ENCODE measurements at places on chromosomes 13 and 19.

- DNase-seq, result no peak
These were observed 256 bp downstream of the MICOS13 start for GRCh38 chr19:5680084-5680436.

DNA sequence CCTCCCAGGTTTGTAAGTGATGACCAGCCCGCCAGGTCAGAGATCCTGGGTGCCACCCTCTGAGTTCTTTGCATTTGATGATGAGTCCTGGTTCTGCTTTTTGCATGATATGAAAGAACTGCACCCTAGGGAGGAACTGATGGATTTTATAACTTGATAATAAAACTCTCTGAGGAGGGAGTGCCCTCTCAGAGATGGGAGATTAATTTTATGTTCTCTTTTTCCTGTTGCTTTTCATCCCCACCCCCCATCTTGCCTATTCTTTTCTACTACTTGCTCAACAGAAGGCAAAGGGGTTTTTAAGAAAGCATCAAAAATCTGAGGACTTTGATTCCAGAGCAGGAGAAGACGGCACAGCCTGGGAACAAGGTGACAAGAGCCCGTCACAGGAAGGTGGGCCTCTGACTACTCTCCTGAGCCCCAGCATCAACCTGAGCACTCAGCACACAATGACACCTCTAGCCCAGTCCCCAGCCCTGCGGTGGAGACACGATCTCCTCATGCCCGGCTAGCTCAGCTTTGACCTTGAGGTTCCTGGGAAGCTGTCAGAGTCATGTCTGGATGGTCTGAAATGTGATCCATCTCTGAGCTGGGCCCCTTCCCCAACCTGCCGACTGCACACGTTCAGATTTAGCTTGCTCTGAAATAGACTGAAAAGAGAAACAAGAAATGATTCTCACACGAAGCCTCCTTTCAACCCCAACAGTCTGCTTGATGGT is 69.1 kb downstream of the SIAH3 start:
- no peak for DNase-seq

DNA sequence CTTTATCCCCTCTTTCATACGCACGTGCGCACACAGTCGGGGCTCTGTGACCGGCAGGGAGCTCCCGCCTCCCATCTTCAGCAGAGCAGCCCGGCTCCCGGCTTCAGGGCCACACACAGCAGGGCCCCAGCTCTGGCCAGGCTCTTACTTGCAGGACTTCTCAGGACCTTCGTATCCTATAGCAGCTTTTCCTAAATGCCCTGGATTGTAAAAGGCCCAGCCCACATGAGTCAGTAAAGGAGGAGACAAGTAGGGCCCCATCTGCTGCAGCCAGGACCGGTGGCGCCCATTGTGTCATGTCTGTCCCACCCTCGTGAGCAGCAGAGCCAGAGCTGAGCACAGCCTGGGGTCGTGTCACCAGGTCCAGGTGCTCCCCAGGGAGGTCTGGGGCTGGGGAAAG is 107.6 kb upstream of the VSTM2B start:
- no peak for DNase-seq

- peak; percentile 26 for DNase-seq
These were observed 1.1 kb downstream of the FOXO1 start for GRCh38 chr13:40665126-40666044.

DNA sequence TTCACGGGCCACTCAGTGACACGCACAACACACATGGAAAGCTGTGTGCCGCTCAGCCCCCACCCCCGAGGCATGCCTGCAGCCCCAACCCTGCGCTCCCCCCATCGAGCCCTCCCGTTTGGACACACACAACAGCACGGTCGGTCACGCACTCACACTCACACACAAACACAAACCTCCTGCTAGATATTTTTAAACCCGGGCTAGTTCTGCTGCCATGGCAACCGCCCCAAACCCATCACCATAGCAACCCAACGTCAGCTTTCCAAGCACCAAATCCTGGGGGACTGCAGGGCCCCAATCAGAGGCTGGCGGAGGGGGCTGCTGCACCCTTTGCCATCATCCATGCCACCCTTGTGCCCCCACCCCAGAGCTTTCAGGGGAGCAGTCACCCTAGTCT is 2.5 kb upstream of the NOVA2 start:
- peak; percentile 79 for DNase-seq

- DNase-seq, result no peak
These were observed 17.5 kb upstream of the PROZ start for GRCh38 chr13:113140677-113141600.

DNA sequence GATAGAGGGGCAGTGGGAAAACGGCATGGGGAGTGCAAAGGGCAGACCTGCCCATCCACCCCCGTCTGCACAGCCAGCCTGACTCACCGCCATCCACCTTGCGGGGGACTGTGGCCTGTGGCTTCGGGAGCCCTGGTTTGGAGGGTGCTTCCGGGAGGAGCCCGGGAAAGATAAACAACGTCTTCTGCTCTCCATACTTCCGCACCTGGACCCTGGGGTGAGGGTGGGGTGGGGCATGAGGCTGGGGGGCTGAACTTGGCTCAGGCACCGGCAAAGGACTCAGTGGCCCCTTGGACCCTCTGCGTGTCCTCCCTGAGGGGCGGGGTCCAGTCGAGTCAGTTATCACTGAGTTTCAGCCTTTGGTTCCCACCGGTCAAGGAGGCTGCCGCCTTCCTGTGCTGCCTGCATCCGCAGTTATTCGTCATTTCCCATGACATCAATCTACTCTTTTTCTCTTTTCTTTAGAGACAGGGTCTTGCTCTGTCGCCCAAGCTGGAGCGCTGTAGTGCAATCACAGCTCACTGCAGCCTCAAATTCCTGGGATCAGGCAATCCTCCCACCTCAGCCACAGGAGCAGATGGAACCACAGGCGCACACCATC is 3.2 kb downstream of the GPR108 start:
- DNase-seq, result no peak

GRCh38 chr19:44847144-44848035 is 1.3 kb downstream of the NECTIN2 start:
- no peak for DNase-seq

GRCh38 chr13:35255241-35255640 is 221.2 kb downstream of the MAB21L1 start:
- no peak for DNase-seq

DNA sequence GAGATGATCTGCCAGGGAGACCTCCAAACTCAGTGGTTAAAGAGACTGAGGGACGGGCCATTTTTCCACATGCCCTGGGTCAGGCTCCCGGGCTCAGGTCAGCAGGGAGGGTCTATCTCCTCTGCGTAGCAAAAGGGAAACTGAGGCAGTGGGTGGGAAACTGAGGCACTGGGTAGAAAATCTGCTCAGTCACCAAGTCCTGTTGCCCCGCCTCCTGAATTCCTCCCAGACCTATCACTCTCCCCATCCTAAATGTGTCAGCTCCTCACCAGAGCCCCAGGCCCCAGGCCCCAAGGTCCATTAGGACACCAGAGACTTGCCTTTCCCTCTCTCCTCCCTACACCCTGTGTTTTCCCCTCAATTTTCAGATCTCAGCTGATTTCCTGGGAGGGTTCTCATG is 2.4 kb downstream of the CD320 start:
- peak; percentile 0 for DNase-seq

- DNase-seq, result no peak
These were observed 1237.7 kb upstream of the PCDH20 start for GRCh38 chr13:62653371-62653770.

- DNase-seq, result peak; percentile 57
These were observed 752 bp downstream of the ZMYM5 start for GRCh38 chr13:19862481-19863313.

DNA sequence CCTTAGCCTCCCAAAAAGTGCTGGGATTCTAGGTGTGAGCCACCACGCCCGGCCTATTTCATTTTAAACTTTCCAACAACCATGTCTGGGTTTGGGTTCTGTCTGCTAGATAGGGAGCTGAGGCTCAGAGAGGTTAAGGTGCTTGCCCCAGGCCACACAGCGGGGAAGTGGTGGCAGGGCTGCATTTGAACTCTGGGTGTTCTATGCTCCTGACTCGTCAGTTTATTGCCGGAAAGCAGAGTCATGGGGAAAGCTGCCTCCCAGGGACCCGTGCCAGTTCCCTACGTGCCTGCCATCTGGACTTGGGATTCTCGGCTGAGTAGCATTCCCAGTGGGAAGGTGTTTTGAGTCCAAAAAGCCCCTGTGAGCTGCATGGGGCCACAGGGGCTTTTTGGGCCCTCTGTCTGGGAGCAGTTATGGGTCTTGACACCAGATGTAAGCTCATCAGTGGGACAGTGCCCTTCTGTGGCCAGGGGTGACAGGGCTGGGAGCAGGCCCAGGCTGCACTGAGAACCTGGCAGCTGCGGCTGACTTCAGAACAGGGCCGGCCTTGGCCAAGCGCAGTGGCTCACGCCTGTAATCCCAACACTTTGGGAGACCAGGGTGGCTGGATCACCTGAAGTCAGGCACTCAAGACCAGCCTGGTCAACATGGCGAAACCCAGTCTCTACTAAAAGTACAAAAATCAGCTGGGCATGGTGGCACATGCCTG is 10.9 kb downstream of the RFX1 start:
- no peak for DNase-seq

GRCh38 chr19:33488826-33489225 is 32.8 kb downstream of the PEPD start:
- DNase-seq, result no peak

DNA sequence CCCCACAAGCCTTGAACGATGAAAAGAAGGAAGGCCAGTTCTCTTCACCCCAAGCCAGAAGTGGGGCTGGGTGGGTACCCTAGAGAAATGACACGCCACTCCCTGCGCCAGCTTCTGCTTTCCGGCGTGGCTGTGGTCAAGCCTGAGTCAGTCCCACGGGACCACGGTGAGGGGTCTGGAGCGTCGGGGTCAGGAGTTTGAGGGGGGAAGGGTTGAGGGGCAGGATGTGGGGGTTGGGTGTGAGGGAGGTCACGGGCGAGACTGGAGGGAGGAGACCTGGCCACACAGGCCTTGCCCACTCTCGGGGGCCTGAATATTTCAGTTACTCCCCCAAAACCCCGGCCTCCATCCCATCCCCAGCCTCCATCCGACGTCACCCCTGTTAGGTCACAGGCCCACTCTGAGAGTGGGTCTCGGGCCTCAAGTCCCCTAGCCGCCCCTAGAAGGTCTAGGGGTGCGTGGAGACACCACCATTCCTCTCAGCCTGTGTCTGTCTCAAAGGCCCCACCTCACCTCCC is 500 bp upstream of the IFI30 start:
- DNase-seq, result peak; percentile 62

- no peak for DNase-seq
These were observed 1.5 kb downstream of the PDS5B start for GRCh38 chr13:32587811-32588170.

GRCh38 chr19:57615346-57615745 is 1.3 kb downstream of the ZNF134 start:
- no peak for DNase-seq

- DNase-seq, result peak; percentile 79
These were observed 441 bp upstream of the ZNF559 start for GRCh38 chr19:9323557-9323918.

DNA sequence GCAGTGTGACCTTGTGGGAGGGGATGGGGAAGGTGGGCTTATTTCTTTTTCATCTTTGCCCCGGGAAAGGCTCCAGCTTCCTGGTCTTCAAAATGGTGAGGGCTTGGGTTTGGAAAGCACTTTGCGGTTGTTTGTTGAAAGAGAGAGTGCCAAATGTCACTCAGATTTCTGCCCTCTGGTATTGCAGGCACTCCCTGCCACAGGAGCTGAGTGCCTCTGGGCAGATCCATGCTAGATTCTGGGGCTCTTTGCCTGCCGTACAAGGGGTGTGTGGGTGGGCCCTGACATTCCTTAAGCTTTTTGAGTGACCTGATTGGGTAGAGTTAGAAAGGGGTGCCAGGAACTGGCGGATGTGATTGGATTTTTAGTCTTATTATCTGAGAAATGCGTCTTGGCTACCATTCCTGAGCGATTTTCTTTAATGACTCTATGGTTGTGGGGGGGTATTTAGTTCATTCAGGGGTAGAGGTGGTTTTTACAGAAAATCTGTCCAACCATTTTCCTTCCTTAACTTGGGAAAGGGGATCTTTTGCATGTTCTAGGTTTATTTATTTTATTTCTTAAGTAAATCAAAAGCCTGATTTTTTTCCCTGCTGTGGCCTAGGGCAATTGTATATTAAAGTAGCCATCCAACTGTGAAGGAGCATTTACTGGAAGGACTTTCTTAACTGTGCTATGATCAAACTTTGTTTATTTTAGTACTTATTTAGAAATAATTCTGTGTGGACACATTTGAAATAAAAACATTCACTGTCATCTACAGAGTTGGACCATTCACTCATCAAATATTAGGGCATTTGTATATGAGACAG is 3.2 kb downstream of the ARHGAP35 start:
- no peak for DNase-seq

- DNase-seq, result no peak
These were observed 2.9 kb downstream of the CACTIN start for GRCh38 chr19:3623716-3624115.

DNA sequence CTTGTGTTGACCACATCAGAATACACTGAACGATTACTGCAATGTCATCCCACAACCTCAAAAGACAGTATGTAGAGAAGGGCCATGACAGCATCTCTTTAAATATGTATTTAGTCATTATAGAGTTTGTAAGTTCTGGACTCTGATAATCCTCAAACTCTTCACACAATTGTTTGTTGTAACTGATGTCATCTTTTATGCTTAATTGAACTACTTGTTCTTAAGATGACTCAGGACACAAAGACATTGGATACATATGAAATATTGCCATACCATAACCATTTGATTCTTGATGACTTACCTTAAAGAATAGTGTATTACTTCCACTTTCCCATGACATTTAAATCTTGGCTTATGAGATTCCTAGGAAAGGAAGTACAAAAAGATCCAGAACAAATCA is 347.6 kb downstream of the KLF5 start:
- DNase-seq, result no peak

DNA sequence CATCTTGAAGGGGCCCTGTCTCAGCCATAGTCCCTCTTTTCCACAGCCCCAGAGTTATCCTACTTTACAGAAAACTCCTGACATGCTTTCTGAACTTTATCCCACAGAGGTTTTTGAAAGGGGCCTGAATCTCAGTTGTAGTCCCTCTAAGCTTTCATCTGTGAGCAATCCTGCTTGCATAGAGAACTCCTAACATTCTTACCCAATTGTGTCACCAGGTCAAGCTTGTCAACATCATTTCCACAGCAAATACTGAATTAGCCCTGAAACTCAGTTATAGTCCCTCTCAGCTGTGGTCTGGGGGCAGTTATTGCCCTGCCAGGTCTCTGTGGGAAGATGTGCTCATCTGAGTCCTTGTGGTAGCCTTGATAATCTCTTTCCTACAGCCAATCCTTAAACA is 2190.3 kb upstream of the PCDH20 start:
- DNase-seq, result no peak

- DNase-seq, result no peak
These were observed 142.2 kb downstream of the SIPA1L3 start for GRCh38 chr19:38049105-38049649.

- DNase-seq, result no peak
These were observed 151.2 kb upstream of the MYO16 start for GRCh38 chr13:108478179-108478578.

- no peak for DNase-seq
These were observed 4.9 kb downstream of the ACP4 start for GRCh38 chr19:50794876-50795663.

DNA sequence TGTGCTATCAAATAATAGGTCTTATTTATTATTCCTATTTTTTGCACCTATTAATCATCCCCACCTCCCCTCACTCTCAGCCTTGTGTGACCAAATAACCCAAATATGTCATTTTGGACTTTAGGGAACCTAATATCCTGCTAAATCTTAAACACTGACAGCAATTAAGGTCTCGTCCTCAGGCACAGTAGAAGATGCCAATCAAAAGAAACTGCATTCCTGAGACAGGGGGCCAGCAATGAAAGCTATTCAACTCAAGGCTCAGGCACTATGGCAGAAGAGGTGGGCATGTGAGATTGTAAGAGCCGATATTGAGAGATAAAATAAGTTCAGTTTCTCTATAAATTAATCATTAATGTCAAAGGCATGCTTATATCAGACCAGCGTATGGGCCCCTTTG is 1437.7 kb upstream of the PCDH9 start:
- no peak for DNase-seq

Measured in head of caudate nucleus (tissue), 42 donors.